ENCODE measurements at places on chromosomes 2 and 18. TPM values are rescaled to one million over a fixed set of nuclear protein-coding genes. Genes with fewer than 3 reads are reported as not detected.

CDH2 gene
- not detected for polyA plus RNA-seq

REG1B gene
- polyA plus RNA-seq = not detected

BUB1 gene
- 34.0 TPM for polyA plus RNA-seq

RFX8 gene
- polyA plus RNA-seq = 0.53 TPM

CLEC4F gene
- polyA plus RNA-seq = not detected

ZSWIM2 gene
- polyA plus RNA-seq = not detected

DNA sequence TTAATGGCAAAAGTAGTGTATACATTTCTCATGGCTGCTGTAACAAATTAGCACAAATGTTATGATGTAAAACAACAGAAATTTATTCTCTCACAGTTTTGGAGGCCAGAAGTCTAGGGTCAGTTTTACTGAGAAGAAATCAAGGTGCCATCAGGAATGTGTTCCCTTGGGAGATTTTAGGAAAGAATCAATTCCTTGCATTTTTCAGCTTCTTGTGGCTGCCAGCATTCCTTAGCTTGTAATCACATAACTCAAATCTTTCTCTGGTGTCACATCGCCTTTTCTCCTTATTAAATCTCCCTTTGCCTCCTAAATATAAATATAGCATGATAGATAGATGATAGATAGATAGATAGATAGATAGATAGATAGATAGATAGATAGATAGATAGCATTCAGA, 307.0 kb upstream of the REG3G start:
- no peak for DNase-seq

DNA sequence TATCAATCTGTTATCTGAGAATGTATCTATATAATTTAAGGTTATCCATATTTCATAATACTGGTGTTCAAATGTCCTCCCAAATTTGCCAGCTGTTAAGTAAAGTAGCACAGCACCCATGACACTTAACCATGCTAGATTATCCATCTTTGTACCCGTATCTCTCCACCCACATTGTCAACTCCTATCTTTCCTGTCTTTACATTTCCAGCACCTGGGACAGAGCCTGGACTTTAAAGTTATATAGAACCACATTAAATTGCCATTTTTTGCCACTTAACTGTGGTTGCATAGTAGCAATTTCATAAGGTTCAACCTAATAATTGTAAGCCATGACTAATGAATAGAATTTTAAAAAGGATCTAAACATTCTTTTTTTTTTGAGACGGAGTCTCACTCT, 226.7 kb downstream of the NCKAP5 start:
- no peak for DNase-seq

DNA sequence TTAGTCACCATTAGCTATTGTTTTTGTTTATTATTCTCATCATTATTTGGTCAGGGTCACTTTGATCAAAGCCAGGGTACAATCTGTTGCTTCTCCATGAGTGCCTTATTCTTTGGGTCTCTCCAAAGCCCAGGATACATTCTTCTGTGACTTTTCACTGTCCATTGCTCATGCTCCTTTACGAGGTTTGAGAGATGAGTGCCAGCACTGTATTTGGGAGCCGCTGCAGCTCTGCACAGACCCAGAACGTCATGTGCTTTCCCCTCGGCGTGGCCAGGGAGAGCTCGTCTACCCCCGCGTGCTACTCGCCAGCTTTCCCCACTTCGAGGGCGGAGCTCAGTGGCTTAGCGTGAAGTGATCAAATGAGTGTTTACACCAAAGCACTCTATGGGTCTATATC, 123.7 kb downstream of the COL6A3 start:
- no peak for DNase-seq

GRCh38 chr2:236865052-236865451, 220.6 kb upstream of the COPS8 start:
- no peak for DNase-seq

DNA sequence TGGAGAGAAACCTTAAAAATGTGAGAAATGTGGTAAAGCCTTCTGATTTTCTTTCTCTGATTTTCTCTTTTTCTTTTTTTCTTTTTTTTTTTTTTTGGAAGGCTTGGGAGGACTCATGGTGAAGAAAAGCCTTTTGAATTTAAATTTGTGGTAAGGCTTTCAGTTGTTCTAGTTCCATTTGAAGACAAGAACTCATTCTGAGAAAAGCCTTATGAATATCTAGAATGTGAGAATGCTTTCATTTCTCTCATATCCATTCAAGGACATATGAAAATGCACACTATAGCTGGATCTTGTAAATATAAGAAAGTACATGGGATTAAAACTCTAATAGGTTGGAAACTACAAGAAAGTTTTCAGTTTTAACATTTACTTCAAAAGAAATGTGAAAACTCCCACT, 1045.2 kb upstream of the NRXN1 start:
- DNase-seq = no peak

- DNase-seq = peak; percentile 26
Measured at GRCh38 chr2:191789796-191790195, 57.1 kb downstream of the CAVIN2 start.

DNA sequence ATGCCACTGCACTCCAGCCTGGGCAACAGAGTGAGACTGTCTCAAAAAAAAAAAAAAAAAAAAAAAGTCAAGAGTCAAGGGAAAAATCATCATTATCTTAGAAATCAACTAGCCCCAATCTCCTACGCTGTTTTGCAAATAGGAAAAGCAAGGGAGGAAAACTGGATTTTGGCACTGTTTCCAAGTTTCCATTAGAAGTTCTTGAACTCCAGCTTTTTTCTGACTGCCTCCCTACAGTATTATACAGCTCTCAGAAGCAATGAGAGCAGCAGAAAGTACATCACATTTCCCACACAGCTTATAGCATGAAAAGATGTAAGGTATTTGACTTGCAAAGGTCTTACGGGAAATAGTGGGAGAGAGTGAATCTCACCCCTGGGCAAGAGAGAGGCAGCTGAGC, 127.8 kb downstream of the OSR1 start:
- no peak for DNase-seq

GRCh38 chr2:74915743-74916142, 42.7 kb upstream of the POLE4 start:
- DNase-seq = peak; percentile 62

All from mammary epithelial cell (primary cell).